ENCODE measurements at places on chromosomes 4 and X.

GRCh38 chrX:30898886-30899285 lies 9.8 kb upstream of the TAB3 start:
- no peaks in the 10 kb centered on the region for H3K36me3 ChIP-seq
- H3K27me3 ChIP-seq, result no peaks in the 10 kb centered on the region
- H3K4me3 ChIP-seq, result no peak overlapping the region
- peaks cover 13% of the 10 kb centered on the region for H3K4me1 ChIP-seq

- DNase-seq, result no peak
- no peaks in the 10 kb centered on the region for H3K4me1 ChIP-seq
- H3K4me3 ChIP-seq, result no peak overlapping the region
- no peak overlapping the region for H3K27ac ChIP-seq
- no peaks in the 10 kb centered on the region for H3K27me3 ChIP-seq
- H3K36me3 ChIP-seq, result no peaks in the 10 kb centered on the region
Measured at GRCh38 chrX:153941336-153942252, 2.8 kb downstream of the RENBP start.

GRCh38 chrX:115462406-115462805 lies 98.6 kb upstream of the PLS3 start:
- no peaks in the 10 kb centered on the region for H3K36me3 ChIP-seq
- H3K27me3 ChIP-seq, result peaks cover 3% of the 10 kb centered on the region
- H3K4me1 ChIP-seq, result peaks cover 4% of the 10 kb centered on the region
- no peak for DNase-seq
- no peak overlapping the region for H3K27ac ChIP-seq
- H3K4me3 ChIP-seq, result no peak overlapping the region

DNA sequence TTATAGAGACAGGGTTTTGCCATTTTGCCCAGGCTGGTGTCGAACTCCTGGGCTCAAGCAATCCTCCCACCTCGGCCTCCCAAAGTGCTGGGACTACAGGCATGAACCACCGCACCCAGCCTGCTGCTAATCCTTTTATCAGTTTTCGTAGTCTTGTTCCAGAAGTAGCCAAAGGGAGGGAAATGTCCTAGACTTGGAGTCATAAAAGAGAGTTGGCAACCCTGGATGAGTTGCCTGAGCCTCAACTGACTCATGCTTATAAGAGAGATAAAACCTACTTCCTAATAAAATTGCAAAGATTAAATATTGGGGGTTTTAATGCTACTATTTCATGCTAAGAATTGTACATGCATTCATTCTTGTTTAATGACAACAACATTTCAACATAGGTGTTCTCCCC lies 44.3 kb downstream of the CD40LG start:
- DNase-seq, result no peak
- H3K27ac ChIP-seq, result no peak overlapping the region

DNA sequence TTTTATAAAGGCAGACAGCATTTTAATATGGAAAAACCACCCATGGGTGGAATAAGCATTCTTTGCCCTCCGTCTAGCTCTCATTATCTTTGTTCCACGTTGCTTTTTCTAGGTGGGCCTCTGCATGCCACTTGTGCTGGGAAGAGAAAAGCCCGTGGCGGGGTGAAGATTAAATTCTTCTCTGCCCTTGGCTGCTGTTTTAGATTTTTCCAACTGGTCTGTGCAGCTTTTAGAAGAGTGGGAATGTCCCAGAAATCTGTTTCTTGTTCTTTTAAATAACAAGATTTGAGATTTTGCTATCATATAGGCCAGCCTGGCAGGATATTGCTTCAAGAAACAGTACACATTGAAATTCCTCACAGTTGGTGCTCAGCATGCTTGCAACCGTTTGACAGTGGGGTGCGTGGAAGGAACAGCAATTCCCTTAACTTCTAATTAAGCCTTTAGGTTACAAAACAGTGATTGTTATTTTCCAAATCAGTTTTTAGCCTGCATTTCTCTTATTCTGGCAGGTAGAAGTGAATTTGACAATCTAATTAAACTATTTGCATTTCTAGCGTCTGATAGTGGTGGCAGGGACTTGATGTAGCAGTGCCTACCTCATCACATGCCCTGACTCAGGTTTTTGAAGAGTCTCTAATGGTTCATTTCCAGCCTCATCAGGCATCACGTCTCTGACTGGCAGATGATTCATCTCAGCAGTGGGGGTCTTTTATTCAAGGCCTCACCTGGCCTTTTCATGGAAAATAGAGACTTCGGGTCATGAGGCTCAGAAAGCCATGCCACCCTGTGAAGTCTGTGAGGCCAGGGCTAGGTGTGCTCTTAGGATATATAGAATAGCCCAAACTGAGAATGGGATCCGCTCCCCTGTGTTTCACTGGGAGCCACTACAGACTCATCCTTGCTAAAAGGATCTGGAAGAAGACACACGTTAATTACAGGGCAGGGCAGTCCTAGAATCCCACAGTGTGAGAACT lies 50.8 kb downstream of the PPEF1 start:
- H3K36me3 ChIP-seq, result no peaks in the 10 kb centered on the region
- DNase-seq, result no peak
- no peaks in the 10 kb centered on the region for H3K27me3 ChIP-seq
- no peak overlapping the region for H3K27ac ChIP-seq
- H3K4me3 ChIP-seq, result no peak overlapping the region
- no peaks in the 10 kb centered on the region for H3K4me1 ChIP-seq

GRCh38 chr4:176778491-176778890 lies 14.2 kb downstream of the VEGFC start:
- H3K27ac ChIP-seq, result peak overlapping the region; percentile 45
- no peaks in the 10 kb centered on the region for H3K36me3 ChIP-seq
- no peak for DNase-seq
- H3K4me3 ChIP-seq, result no peak overlapping the region

DNA sequence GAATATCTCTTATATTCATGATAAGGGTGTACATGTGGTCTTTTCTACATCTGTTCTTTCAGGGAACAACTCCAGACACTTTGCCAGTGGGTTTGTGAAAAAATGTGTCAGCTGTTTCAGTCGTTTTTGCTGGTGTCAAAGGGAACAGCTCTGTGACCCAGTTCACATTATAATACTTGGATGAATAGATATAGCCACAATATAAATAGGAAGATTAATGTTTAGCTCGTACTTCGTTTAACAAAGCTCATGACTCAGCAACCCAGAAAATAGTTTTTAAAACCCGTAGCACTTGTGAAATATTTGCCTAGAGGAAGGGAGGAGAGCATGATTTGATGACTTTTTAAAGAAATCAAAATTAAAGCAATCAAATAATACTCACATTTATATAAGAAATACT lies 7.9 kb downstream of the LIAS start:
- peaks cover 4% of the 10 kb centered on the region for H3K36me3 ChIP-seq
- H3K4me3 ChIP-seq, result no peak overlapping the region
- no peaks in the 10 kb centered on the region for H3K27me3 ChIP-seq

All from keratinocyte (primary cell).